Right atrium auricular region (tissue), 2 donors: ENCODE measurements at places on chromosomes 12 and 14. TPM values are rescaled to one million over a fixed set of nuclear protein-coding genes. Genes with fewer than 3 reads are reported as not detected.

- no peak for DNase-seq
Measured at GRCh38 chr12:122395319-122395718, 27.1 kb downstream of the CLIP1 start.

The DHRS2 gene
- not detected for total RNA-seq

DNA sequence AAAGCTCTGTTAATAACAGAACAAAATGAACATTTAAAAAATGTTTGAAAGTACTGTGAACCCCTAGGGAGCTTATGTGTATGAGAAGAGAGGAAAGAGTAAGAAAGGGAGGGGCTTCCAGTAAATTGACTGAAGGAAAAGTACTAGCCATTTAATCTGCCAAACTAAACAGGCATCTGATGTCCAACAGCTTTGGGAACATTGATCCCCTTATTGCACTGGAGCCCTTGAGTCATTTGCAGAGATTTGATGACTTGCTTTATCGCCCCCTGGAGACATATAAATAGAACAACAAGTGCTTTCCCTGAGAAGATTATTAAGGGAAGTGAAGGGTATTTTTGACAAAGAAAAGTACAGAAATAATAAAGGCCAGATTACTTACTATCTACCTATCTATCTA lies 319.3 kb upstream of the NOVA1 start:
- DNase-seq, result no peak

DNA sequence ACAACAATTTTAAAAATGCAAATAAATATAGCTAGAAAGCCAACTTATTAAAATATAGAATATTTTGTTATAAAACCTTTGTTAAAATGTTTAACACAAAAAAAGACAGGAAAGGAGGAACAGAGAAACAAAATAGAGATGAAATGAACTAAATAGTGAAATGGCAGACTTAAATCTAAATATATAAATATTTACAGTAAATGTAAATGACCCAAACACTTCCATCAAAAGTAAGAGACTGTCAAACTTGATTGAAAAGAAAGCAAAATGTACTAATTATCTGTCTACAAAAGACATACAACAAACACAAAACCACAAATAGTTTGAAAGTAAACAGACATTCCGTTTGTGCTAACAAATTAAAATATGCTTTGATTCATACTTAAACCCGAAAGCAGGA lies 41.7 kb downstream of the PLBD1 start:
- no peak for DNase-seq

The SLC35F4 gene
- not detected for total RNA-seq
